Stimulated activated CD4-positive, alpha-beta T cell treated with anti-CD3 and anti-CD28 coated beads, TNF-alpha, amount 100 ng/mL, for 48 hours (primary cell): ENCODE measurements at places on chromosomes 7 and 10.

GRCh38 chr10:3692387-3692999 is 92.5 kb downstream of the KLF6 start:
- DNase-seq = no peak

DNA sequence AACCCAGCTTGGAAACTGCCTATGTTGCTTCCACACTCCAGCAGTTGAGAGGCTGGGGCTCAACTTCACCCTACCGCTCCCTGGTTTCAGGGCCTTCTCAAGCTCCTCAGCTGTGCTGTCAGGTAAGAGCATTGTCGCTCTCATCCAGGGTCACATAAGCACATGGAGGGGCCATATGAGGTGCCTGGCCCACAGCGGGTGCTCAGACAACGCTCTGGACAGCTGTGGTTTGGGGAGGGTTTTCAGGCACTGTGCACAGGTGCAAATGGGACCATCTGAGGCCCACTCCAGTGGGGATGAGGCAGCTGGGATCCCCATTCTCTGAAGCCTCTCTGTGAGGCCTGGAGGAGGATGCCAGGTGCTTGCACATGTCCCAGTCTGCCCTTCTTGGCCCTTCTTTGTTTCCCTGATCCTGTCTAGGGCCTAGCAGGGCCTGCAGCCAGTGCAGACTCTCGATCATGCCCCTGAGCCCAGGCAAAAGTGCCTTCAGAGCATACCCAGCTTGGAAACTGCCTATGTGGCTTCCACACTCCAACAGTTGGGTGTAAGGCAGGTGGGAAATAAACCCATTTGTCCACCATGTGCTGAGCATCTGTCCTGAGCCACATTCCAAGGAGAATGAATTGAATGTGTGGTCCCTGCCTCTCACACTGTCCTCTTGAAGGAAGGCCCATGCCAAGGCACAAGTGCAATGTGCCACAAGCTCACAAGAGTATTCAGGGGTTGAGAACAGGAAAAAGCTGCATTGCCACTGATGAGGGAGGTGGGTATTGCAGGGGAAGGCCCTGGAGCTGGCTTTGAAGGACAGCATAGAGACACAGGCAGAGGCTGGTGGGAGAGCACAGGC is 40.3 kb downstream of the VSTM4 start:
- DNase-seq = no peak

DNA sequence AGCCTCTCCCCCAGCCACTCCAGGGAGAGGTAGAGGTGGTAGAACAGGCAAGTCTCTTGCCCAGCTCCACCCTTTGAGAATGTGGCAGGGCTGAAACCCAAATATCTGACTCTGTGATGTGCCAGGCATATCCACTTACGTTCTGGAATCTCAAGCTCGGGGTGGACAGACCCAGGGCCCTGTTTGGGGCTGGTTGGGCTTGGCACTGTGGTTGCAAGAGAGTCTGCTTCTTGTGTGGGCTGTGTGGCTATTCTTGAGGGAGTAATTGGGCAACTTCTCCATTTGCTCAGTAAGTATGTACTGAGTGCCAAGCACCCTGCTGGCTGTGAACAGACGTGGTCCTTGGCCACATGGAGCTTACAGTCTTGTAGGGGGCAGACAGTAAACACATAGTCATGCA is 4.7 kb downstream of the UBTD1 start:
- DNase-seq = no peak

DNA sequence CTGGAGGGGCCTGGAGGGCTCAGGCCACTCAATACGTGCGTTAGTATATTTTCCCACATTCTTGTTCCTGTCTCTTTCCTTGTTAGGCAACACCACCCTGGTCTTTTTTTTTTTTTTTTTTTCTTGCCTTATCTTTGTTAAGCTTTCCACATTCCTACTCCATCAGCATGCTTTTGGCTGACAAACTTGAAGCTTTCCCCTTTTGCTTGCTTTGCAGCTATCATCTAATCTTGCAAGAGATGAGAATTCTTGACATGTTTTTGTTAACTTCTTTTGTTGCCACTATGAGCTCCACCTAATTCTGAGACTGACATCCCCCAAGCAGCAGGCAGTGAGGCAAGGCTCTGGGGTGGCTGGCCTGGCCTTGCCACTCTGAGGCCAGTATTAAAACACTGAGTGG is 52.5 kb upstream of the NRP1 start:
- DNase-seq = no peak

GRCh38 chr10:90204956-90205314 is 503.5 kb downstream of the KIF20B start:
- no peak for DNase-seq

- no peak for DNase-seq
These were observed 95.3 kb upstream of the CYP26C1 start for GRCh38 chr10:92965314-92965713.

DNA sequence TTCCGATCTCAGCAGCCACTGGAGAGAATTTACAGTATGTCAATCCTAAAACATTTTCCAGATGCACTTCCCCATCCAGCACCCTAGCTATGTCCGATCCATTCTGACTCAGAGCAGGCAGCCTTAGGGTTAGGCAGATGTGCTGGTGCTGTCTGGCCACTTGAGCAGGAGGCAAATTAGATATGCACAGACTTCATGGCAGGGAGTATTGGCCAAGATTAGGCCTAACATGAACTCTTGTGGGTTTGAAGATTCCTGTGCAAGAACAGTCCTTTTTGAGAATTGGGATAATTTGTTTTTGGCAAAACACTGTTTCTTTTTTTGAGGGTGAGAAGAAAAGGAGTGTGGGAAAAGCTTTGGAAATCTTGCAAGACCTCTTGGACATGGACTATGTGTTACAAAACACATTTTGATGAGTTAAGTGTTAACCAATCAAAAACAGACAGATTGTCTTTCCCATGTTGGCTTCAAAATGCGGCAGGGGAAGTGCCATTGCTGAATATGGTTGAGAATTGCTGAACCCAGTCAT is 218.6 kb upstream of the INHBA start:
- DNase-seq = no peak

GRCh38 chr7:69412331-69413146 is 185.7 kb upstream of the AUTS2 start:
- DNase-seq = peak; percentile 17

GRCh38 chr10:97703398-97704067 is 10.0 kb upstream of the MARVELD1 start:
- no peak for DNase-seq

DNA sequence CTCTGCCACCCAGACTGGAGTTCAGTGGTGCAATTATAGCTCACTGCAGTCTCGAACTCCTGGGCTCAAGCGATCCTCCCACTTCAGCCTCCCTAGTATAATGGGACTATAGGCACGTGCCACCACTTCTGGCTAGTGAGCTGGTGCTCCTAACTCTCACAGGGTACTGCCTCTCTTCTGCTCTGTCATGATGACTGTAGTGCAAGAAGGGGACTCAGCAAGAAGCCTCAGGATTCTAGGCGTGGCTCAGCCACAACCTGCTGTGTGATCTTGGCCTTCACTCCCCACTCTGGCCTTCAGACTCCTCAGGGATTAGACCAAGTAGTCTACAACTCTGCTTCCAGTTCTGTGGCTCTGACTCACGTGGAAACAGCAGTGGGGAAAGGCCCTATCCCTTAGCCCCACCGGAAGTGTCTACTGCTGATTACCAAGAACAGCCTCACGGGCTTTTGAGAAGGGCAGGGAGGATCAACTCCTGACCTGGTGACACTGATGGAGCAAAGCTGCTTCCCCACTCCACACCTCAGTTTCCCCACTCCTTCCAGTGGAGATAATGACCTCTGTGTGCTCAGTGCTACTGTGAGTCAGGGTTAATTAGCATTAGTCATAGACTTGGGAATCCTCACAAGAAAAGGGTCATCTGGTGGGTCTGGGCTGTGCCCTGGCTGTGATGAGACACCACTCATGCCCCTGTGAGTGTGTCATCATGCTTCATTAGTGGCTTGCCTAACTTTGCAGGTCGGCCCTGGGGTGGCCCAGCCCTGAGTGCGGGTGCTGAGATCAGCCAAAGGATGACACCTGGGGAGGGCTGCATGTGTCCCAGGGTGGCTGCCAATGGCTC is 41.1 kb downstream of the ZC3HC1 start:
- no peak for DNase-seq

DNA sequence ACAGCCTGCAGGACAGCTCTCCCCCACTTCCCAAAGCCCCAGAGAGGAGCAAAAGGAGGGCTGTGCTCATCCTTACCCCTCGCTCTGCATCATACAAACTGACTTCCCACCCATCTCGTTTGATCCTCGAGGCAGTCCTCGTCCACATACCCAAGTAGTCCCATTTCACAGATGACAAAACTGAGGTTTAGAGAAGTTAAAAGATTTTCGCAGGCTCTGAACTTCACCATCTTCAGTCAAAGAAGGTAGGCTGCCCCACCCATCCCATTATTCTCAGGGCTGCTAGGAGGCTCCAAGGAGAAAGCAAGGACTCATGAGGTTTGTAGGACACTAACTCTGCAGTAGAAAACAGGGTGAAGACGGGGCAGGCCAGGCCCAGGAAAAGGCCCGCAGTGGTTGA is 147.1 kb downstream of the SLIT1 start:
- no peak for DNase-seq

- no peak for DNase-seq
These were observed 70.3 kb upstream of the PDGFA start for GRCh38 chr7:589781-590575.

DNA sequence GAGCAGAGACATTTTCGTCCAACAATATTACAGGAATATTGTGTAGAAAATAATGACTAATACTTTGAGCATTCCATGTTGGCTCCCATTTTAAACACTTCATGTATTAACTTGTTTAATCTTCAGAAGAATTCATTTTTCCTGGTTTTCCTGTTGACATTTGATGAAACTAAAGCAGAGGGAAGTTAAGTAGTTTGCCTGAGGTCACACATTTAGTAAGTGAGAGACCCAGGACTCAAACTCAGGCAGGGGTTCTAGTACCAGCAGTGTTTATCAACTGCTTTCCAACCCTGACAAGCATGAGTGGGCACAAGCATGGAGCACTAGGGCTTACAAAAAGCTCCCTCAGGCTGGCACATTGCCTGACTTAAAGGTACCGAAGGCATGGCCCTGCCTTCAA is 719.1 kb downstream of the AUTS2 start:
- DNase-seq = no peak

DNA sequence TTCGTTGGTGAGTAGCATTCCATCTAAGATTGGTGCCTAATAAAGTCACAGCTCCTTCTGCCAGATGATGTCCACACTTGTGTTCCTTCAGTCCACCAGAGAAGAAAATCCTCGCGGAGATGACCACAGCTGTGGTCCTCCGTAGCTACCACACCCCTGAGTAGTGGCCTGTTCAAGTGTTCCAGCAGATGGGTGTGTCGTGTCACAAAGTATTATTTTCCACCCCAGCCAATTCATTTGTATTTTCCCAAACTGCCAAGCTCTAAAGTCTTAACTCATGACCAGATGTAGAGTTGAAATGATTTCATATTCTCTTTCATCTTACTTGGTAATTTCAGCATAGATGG is 251.3 kb upstream of the TCF7L2 start:
- DNase-seq = no peak

GRCh38 chr7:151351027-151351426 is 9.4 kb downstream of the NUB1 start:
- DNase-seq = no peak

DNA sequence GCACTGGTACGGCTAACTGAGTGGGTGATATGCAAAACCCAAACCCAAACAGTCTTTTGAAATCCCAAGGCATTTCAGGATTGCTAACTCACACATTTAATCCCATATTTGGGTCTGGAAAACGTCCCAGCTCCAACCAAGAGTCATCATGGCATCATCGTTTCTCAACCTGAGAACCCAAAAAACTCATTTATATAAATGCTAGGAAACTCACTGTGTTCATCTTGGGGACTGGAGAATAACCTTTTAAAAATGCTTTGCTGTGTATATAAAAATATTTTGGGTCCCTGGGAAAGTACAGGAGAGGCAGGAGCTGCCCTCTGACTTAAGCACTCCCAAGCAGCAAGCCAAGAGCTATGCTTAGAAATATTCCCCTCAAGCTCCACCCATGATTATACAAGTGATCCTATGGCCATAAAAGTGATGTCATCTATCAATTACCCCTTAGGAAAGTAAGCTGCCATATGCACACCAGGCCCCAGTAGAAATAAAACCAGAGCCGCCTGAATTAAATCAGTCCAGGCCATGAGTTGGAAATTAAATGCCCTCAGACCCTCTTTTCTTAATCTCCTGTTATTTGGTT is 352.1 kb downstream of the FRMD4A start:
- DNase-seq = no peak

GRCh38 chr10:1643161-1643907 is 94.0 kb downstream of the ADARB2 start:
- peak; percentile 18 for DNase-seq

- no peak for DNase-seq
These were observed 854.1 kb downstream of the LRMDA start for GRCh38 chr10:76285515-76285914.

DNA sequence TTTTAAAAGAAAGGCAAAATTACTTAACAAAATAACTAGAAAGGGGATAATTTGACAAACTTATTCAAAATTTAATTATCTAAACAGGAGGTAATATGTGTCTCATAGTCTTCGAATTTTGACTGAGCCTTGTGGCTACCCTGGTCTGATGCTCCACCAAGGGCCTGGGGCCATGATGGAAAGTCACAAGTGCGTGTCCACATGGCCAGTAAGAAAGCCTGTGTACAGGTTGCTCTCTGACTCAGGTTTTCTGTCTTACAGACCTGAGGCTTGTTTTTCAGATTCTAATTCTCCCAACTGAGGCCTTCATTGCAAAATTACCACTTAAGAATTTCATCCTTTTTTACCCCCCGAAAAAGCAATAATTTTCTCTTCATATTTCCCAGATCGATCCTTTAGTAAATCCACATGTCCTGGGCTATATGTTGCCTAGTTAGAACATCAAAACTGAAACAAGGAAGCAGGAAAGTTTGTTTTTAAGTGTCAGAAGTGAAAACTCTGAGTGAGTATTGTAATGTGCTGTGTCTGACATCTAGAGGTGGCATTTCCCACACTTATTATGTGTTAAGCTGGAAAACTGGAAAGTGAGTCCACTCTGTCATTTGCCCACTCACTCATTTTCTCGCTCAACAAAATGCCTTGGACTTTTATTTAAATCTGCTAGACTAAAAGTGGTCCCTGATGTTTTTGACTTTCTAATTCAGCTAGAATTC is 10.0 kb downstream of the CYP3A43 start:
- no peak for DNase-seq

DNA sequence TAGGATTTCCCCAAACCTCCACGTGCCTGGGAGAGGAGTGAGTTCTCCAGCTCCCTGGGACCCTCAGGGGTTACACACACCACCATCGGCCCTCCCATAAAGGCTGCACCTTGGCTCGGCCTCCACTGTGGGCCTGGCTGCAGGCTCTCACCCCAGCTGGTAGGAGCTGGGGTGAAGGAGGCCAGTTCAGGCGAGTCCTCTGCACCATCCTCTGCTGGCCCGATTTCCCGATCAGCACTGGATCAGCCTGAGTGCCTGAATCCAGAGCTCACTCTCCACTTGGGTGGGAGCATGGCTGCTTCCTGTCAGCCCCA is 115.1 kb upstream of the RET start:
- DNase-seq = no peak

DNA sequence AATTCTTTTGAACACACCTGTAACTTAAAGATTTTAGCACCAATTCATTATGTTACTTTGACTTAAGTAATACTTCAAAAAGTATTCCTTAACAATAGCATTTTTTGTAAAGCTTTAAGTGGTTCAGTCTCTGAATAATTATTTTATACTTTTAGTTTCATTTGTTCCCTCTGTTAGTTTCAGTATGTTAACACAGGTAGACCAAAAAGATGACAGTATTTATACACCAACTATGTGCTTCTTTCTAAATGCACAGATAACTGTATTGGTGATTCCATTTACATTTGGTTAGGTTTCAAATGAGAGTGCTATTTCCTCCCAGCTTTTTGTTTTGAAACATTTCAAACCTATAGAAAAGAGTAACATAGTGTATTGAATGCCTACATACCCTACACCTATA is 14.0 kb downstream of the RALA start:
- DNase-seq = no peak

GRCh38 chr10:101033276-101033675 is 2.2 kb downstream of the SFXN3 start:
- no peak for DNase-seq
